ENCODE measurements at places on chromosomes 2 and 18.

DNA sequence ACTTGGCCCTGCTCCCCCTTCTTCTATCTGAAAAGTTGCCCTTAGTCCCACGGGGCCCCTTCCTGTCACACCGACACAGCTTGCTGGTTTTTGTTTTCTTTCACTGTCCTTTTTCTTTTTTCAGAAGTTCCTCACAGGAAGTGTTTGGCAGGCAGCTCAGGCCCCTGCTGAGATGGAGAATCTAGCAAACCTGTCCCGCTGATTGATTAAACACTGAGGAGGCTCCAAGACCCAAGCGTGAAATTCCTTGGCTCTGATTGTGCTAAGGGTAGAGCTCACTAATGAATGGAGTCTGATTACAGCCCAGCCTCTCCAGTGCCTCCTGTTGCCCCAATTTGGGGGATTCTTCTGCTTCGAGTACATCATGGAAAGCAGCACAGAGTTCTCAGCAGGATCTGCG is 365.9 kb upstream of the MEX3C start:
- DNase-seq: no peak

- DNase-seq: no peak
These were observed 60.6 kb downstream of the RNF144A start for GRCh38 chr2:6977786-6978185.

- DNase-seq: no peak
These were observed 61.1 kb downstream of the GATA6 start for GRCh38 chr18:22230471-22230945.

- no peak for DNase-seq
These were observed 212.3 kb downstream of the CYP26B1 start for GRCh38 chr2:71935262-71935848.

GRCh38 chr2:161571051-161571429 is 53.2 kb upstream of the SLC4A10 start:
- no peak for DNase-seq

- DNase-seq: no peak
These were observed 506.9 kb upstream of the MYT1L start for GRCh38 chr2:2837746-2838547.

DNA sequence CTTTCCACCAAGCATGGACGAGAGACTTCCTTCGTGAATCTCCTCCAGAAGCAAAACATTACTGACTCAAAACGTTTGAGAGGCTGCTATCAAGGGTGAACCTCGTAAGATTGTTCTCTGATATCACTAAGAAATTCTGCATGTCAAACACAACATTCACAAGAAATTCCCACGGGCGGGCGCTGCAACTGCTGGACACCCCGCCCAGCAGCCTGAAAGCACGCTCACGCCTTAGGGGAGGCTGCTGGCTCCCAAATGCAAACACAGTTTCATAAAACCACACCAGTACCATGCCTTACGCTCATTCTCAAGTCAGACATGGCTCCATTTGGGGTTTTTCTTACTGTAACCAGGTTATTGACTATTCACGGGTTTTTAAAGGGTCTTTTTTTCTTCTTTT is 39.0 kb downstream of the MBP start:
- DNase-seq: no peak

DNA sequence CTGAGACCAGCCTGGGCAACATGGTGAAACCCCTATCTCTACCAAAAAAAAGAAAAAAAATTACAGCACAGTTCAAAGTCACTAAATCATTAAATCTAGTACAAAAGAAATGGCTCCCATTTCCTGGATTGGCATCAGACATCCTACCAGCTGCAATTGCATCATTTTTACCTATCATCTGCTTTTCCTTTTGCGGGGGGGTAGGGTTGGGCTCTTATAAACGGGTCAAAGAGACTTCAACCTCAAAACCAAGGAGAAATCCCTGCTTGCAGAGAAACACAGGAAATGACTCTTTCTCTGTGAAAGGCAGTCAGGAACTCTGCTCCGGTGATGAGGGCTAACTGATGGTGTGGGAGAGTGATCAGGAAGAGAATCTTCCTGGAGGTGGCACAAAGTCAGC is 45.3 kb upstream of the RFX8 start:
- DNase-seq: peak; percentile 35

DNA sequence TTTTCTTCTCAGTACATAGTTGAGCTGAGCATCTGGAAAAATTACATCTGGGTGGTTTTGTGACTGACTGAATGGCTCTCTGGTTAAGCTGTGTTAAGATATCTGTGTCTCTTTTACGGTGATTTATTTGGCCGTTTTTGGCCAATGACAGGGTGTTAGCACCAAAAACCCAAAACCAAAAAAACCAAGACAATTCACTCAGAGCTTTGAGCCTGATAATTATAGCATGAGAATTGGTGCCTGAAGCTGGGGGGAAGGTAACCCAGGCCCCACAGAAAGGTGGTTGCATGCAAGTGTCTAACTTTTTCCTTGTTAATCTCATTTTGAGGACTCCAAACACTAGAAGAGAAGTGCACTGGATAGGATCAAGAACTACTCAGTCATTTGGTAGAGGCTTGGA is 4.5 kb downstream of the CD28 start:
- no peak for DNase-seq

GRCh38 chr2:69134306-69134945 is 121.4 kb downstream of the ANTXR1 start:
- no peak for DNase-seq

- no peak for DNase-seq
These were observed 183.9 kb upstream of the LINC00305 start for GRCh38 chr18:64332835-64333234.

- peak; percentile 2 for DNase-seq
These were observed 385.2 kb downstream of the RIT2 start for GRCh38 chr18:42730272-42730671.

GRCh38 chr18:55317864-55318263 is 270.1 kb downstream of the TCF4 start:
- no peak for DNase-seq

GRCh38 chr2:219609149-219609750 is 11.6 kb downstream of the STK11IP start:
- DNase-seq: no peak

DNA sequence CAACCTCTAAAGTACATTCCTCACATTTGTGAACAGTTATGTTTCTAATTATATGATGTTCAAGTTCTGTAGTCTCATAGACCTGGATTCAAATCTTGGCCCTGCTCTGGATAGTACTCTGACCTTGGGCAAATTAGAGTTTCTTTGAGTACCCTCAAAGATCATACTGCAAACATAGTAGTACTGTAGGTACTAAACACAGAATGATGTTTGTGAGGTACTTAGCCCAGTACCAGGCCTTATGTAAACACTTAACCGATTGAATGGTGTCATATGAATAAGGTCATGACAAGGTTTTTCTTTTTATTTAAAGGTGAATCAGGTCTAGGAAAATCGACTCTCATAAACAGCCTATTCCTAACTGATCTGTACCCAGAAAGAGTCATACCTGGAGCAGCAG is 19.1 kb downstream of the SEPTIN2 start:
- DNase-seq: no peak

- no peak for DNase-seq
These were observed 64.4 kb downstream of the TRABD2A start for GRCh38 chr2:84816426-84817026.

- no peak for DNase-seq
These were observed 346.6 kb upstream of the KCNH7 start for GRCh38 chr2:163185160-163185559.

GRCh38 chr2:223165423-223166214 is 113.6 kb downstream of the KCNE4 start:
- DNase-seq: no peak

GRCh38 chr2:8676191-8676920 is 5.5 kb upstream of the ID2 start:
- DNase-seq: no peak

DNA sequence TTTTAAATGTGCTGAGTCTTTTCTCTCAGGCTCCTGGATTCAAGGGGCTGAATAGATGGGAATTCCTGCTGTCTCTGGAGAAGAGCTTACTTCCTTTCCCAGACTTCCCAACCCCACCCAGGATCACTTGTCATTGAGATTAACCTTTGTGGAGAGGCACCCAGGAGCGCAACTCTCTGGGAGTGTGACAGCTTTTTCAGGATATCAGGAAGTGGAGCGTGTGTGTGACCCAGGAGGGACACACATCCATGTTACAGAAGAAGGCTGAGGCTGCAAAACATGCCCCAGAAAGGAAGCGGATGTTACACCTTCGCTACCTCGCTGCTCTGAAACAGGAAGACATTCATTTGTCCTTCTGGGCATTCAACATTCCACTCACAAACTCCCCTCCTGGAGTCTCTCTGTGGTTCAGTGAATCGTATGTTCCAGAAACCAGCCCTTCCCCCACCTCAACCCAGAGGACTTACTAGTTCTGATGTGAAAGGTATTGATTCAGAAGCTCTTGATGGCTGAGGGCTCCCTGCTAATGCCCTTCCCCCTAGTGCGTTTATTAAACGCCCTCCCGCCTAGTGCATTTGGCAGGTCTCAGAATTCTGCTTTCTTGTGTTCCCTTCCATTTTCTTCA is 523.9 kb downstream of the TNS1 start:
- no peak for DNase-seq

GRCh38 chr2:242027676-242028450 is 158.3 kb downstream of the RTP5 start:
- DNase-seq: no peak

DNA sequence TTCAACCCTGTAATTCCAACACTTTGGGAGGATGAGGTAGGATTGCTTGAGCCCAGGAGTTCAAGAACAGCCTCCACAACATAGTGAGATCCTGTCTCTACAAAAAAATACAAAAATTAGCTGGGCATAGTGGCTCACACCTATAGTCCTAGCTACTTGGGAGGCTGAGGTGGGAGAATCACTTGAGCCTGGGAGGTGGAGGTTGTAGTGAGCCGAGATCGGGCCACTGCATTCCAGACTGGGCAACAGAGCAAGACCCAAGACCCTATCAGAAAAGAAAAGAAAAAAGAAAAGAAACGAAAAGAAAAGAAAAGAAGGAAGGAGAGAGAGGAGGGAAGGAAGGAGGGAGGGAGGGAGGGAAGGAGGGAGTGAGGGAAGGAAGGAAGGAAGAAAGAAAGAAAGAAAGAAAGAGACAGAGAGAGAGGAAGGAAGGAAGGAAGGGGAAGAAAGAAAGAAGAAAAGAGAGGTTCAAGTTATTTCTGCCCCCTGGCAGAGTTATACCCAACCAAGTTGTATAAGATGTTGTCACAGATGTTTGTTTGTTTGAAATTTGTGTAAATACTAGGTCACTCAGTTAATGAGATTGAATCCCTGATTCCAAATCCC is 3.9 kb upstream of the PKDCC start:
- DNase-seq: no peak

GRCh38 chr18:41996020-41996419 is 41.0 kb downstream of the PIK3C3 start:
- DNase-seq: no peak

DNA sequence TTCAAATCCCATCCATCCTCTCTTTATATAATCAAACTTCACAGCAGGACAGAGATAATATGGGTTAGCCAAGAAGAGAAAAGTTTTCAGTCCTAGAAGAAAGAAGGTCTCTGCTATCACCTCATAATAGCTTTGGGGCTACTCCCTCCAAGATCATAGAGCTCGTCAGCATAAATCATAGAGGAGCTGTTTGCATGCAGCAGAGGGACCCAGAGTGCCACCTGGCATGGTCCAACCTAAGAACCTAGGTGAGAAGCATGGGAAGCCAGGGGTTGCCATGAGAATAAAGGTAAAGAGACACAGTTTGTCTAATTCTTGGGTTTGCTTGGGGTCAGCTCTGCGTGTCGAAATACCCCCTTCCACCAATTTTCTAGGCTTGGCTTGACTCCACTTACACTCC is 87.1 kb upstream of the CYP1B1 start:
- no peak for DNase-seq

GRCh38 chr2:177187631-177188312 is 24.8 kb upstream of the HNRNPA3 start:
- no peak for DNase-seq

GRCh38 chr2:148560496-148560895 is 84.1 kb upstream of the EPC2 start:
- no peak for DNase-seq

DNA sequence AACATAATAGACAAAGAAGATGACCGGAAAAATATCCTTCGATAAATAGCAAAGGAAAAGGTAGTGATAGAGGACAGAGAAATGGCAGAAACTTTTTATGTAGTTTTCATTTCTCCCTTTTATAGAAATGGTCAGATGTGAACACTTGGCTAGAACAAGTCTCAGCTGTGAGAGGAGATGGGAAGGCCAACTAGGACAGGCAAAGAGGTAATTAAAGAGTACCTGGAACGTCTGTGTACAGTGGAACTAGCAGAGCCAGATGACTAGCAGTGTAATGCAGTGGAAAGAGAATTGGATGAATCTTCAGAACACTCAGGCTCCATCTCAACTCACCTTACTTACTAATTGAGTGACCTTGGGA is 69.2 kb downstream of the NABP1 start:
- no peak for DNase-seq

DNA sequence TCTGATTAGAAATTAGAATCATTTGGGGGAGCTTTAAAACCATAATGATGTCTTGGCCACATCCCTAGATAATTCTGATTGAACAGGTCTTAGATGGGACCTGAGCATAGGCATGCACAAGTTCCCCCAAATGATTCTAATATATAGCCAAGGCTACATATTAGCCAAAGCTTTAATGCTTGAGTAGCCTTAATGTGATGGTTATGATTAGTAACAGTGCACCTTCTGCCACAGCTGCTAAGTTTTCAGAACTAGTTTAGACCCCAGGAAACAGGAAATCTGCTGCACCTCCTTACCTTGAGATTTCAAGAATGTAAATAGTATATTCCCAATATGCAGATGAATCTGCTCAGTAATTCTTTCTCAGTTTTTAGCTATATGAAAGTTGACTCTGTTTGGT is 119.8 kb downstream of the PTPN4 start:
- DNase-seq: no peak

GRCh38 chr2:44277541-44277940 is 2.3 kb downstream of the SLC3A1 start:
- no peak for DNase-seq

GRCh38 chr2:54895730-54896129 is 154.5 kb downstream of the RTN4 start:
- no peak for DNase-seq

DNA sequence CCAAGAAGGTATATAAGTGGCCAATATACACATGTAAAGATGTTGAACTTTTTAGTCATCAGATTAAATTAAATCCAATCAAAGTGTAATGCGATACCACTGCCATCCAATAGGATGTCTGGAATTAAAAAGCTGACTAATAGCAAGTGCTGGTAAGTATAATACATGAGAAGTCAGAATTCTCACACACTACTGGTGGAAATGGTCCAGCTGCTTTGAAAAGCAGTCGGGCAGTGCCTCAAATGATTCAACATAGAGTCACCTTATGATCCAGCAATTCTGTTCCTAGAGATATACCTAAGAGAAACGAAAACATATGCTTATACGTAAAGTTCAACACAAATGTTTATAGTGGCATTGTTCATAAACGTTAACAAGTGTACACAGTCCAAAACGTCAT is 124.1 kb upstream of the MYT1L start:
- no peak for DNase-seq

Measured in SW 1271 (cell line).